ENCODE measurements at places on chromosomes 13 and 19.

- no peak for DNase-seq
These were observed 536 bp downstream of the UBA2 start for GRCh38 chr19:34428549-34429285.

GRCh38 chr13:95156208-95156607, 145.0 kb downstream of the ABCC4 start:
- no peak for DNase-seq

DNA sequence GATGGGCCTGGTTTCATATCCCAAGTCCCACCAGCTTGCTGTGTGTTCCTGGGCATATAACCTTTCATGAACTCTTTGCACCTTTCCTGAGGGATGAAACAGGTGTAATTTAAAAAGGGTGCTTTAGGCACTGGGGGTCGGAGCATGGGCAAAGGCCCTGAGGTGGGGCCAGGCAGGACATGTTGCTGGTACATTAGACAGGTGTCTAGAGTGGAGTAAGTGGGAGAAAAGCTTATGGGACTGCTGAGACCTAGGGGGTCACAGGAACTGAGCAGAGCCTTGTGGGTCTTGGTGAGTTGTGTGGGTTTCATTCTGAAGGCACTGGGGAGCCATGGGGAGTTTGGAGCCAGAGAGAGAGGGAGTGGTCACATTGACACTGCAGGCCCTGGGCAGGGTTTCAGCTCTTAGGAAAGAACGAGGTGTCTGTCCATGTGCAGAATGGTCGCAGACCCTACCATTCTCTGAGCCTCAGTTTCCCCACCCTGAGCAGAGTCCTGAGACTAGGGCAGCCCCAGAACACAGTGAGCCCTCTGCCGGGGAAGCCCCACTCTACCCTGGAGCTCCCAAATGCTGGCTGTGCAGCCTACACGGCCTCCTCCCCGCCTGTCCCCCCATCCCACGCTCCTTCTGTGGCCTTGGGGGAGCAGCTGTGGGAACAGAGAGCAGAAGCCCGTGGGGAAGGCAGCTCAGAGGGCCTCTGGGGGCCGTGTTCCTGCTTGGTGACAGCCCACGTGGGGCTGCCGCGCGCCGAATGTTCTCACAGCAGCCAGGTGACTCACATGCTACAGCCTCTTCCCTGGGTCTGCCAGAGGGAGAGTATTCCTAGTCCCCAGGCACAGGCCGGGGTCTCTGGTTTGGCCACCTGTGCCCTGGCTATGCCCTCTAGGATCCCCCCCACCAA, 7.3 kb upstream of the HOMER3 start:
- DNase-seq = no peak

DNA sequence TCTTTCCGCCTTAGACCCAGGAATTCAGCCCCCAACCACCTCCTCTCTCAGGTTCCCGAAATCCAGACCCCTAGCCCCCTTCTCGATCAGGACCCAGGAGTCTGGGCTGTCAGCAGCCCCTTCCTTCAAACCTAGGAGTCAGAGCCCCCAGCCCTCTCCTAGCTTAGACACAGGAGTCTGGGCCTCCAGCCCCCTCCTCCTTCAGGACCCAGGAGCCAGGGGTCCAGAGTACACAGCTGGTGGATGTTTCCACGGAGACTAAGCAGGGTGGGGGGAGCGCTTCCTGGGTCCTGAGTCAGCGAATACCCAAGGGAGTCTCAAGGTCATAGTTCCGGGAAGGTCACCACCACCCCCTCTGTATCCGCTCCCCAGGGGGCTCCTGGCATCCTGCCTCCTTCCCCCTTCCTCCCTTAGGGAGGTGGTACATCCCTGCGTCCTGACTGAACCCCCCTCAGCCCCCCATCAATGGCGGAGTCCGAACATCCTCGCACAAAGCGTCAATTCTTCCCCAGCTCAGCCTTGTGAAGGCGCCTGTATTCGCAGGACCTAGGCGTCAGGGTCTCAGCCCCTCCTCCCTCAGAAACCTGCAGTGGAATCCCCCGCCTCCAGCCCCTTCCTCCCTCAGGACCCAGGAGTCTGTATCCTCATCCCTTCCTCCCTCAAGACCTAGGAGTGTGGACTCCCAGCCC, 4.6 kb downstream of the CADM4 start:
- DNase-seq = no peak

- no peak for DNase-seq
These were observed 2.1 kb downstream of the PPP2R1A start for GRCh38 chr19:52191951-52192350.

- DNase-seq = no peak
These were observed 1.1 kb downstream of the PTGER1 start for GRCh38 chr19:14473978-14474578.

DNA sequence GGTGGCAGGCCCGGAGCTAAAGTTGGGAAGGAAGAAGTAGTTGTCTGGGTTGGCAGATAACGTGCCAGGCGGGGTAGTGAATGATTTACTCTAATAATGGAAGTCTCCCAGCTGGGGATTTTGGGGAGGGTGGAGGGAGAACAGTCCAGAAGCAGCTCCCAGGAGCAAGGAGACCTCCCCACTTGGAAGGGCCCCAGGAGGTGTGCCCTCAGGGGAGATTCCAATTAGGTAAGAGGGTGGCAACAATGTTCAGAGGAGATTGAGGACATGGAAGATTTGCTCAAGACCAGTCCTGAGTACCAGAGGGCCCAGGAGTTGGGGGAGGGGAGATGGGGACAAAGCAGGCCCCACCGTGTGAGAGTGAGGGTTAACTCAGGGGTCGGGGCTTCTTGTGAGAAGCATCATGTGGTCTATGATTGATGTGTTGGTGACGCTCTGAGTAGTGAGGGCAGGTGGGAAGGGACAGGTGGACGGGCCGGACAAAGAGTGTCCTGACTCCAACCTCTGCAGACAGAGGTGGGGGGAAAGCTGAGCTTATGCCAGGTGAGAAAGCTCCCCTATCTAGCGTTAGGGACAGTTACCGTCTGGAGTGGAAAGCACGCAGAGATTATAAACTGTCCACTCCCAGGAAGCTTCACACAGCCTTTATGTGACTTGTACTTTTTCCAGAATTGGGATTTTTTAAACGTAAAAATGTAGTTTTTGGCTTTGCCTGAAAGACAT, 3.5 kb downstream of the SPINT2 start:
- DNase-seq = no peak

GRCh38 chr13:99053636-99054233, 75.9 kb upstream of the DOCK9 start:
- DNase-seq = no peak

- DNase-seq = no peak
These were observed 8.4 kb upstream of the CEACAM19 start for GRCh38 chr19:44662691-44663385.

GRCh38 chr13:38173403-38173802, 176.2 kb upstream of the UFM1 start:
- no peak for DNase-seq

DNA sequence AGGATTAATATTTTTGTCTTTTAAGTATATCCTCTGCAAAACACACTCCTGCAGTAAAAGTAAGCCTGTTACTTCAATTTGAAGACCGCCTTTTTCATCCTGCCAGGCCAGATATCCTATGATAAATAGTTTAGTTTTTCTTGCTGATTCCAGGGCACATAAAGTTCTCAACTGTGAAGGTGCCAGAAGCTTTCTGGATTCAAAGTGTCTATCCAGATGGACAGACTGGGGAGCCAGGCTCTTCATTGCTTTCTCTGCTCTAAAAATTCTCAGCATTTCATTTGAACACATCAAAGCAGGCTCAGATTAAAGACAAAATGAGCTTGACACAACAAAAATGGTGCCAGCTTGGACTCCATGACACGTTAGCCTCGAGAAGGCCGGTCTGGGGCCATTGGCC, 53.6 kb upstream of the UBL3 start:
- DNase-seq = no peak

DNA sequence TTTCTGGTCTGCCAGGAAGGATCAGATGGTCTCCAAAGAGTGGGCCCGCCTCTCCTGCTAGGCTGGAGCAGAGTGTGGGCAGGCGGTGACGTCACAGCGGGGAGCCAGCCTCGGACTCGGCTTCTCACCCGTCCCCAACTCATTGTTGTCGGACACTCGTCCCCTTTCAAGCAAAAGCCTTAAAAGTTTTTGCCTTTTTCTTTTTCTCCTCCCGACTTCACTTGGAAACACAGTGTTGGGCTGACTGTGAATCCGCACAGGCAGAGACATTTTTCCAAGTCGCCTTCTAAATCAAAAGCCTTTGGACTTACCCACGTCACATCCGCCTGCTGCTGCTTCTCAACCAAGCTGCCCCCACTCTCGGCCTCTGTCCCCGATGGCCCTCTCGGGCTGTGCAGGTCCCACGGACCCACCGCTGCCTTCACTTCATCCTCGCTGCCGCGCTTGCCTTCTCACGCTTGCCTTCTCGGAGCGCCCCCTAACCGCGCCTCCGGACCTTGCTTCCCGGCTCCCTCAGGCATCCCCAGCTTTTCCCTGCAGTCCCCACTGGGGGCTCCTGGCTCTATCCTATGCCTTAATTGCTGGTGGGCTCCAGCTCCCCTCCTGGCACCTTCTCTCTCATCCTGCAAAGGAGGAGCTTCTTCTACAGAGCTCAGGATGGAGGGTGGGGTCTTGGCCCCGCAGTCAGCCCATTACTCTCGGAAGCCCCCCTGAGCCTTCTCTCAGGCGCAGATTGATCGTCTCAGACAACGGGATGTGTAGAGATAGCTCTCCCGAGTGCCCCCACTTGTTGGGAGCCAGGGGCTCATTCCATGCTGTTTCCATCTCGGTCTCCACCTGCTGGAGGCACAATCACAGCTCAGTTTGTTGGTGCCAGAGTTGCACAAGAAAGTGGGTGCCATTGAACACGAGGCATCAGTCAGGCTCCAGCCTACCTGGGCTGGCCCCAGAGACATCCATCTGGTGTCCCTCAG, 3.9 kb upstream of the ZNF135 start:
- no peak for DNase-seq

GRCh38 chr19:1845125-1845515, 3.2 kb downstream of the REXO1 start:
- DNase-seq = no peak

DNA sequence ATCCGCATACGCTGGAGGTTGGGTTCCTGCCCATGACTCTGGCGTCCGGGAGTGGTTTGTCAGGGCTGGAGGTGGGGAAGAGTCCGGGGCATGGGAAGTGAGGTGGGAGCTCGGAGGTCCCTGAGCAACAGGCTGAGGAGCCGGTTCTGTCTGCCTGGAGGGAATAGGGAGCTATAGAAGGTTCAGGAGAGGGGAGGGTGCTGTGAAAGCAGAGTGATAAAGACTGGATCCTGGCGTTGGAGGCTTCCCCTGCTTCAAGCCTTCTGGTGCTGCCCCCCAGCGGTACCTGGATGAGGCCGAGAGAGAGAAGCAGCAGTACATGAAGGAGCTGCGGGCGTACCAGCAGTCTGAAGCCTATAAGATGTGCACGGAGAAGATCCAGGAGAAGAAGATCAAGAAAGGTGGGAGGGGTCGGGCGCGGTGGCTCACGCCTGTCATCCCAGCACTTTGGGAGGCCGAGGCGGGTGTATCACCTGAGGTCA, 2.6 kb downstream of the HMG20B start:
- no peak for DNase-seq

GRCh38 chr19:15379999-15380647, 536 bp upstream of the AKAP8 start:
- DNase-seq = no peak

- DNase-seq = peak; percentile 40
These were observed 51.3 kb upstream of the LSM14A start for GRCh38 chr19:34120846-34121639.

DNA sequence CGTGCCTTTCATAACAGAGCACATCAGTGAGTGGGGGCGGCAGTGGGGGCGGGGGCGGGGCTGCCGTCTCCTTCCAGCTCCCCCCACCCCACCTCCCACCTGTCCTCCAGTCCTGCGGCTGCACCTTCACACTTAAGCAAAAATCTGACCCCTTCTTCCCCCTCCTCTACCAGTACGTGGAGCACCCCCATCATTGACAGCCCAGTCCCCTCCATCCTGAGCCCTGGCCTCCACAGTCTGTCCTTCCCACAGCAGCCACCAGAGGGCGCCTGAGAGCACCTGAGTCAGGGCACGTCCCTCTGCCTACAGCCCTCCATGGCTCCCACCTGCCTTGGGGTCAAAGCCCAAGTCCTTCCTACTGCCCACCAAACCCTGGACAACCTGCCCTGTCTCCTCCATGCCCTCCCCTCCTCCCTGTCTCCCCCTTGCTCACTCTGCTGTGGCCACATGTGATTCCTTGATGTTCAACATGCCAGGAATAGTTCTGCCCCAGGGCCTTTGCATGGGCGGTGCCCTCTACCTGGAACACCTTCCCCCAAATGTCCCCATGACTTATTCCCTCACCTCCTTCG, 4.0 kb downstream of the EBI3 start:
- DNase-seq = peak; percentile 49

- peak; percentile 97 for DNase-seq
These were observed 774 bp upstream of the PPP2R1A start for GRCh38 chr19:52188822-52189734.

DNA sequence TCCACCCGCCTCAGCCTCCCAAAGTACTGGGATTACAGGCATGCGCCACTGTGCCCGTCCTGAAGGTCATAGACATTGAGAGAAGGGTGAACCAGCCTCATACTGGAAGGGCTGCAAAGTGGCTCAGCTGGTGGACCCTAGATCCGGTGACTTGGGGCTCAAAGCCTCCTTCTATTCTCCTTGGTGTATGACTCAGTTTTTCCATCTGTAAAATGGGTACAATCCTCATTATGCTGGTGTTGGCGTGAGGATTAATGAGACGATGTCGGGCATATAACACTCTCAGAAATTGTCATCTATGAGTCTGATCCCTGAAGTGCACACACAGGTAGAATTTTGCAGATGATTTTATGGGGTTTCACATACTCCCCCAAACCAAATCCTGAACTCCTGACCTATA, 5.8 kb upstream of the CAMSAP3 start:
- no peak for DNase-seq

DNA sequence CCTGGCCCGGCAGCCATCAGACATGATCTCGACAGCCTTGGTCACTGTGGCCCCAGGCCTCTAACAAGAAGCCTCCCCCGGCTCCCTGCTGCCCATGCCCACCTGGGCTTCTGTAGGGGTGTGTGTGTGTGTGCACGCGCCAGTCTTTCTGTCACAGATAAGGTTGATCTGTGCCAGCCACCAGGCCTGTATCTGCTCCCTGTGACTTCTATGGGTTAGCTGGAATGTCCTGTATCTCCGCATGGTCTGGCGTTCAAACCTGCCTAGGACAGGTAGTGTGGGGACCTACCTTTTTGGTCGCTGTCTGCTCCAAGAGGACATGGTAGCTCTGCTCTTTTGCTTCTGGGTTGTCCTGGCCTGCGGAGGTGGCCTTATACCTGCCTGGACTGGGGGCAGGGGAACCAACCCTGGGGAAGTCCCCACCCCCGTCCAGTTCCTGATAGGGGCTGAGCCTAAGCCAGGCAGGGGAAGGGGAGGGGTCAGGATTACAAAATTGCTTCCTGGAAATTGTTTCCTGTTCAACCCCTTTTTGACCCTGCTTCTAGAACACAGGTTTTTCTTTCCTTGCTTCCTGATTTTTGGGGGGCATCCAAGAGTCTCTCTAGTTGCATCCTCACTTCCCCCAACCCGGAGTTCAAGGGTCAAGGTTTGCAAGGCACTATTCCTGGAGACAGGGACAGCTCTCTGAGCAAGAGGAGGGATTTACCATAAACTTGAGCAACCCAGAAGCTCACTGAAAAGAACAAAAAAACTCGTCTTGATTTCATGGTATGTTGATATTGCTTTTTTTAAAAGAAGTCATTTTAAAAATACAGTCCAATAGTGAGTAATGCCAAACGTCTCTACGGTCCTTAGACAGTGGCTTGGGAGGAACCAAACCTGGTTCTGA, at the start of gene LRG1:
Gene LRG1, minus strand, starts transcription at position 344 of the 889 bp plus-strand sequence. Its CDS starts 23 bp downstream, at position 321.
- DNase-seq = no peak

- no peak for DNase-seq
These were observed 2.9 kb downstream of the TGFB1 start for GRCh38 chr19:41350735-41351338.

- DNase-seq = peak; percentile 2
These were observed 4.8 kb upstream of the LAMP1 start for GRCh38 chr13:113292021-113292862.
